ENCODE measurements at places on chromosomes 7 and 10.

GRCh38 chr10:54402576-54402975 lies 398.5 kb downstream of the PCDH15 start:
- DNase-seq = no peak

DNA sequence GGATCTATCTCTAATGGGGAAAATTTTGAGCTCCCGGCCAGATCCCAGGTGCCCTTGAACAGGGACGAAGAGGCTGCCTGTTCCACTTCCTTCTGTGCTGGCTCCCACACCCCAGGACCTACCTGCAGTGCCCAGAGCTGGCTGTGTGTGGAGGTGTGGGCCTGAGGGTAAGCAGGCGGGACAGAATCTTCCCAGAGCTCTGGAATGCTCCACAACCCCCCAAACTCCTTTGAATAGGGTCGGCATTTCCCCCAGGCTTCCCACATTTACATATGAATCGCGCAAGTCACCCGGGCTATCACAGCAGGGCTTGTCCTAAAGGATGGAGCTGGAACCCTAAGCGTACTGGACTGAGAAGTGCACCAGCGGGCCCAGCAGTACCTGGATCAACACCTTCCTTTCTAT lies 95.9 kb downstream of the DNMBP start:
- no peak for DNase-seq

- no peak for DNase-seq
These were observed 168.3 kb downstream of the HERPUD2 start for GRCh38 chr7:35526645-35527044.

DNA sequence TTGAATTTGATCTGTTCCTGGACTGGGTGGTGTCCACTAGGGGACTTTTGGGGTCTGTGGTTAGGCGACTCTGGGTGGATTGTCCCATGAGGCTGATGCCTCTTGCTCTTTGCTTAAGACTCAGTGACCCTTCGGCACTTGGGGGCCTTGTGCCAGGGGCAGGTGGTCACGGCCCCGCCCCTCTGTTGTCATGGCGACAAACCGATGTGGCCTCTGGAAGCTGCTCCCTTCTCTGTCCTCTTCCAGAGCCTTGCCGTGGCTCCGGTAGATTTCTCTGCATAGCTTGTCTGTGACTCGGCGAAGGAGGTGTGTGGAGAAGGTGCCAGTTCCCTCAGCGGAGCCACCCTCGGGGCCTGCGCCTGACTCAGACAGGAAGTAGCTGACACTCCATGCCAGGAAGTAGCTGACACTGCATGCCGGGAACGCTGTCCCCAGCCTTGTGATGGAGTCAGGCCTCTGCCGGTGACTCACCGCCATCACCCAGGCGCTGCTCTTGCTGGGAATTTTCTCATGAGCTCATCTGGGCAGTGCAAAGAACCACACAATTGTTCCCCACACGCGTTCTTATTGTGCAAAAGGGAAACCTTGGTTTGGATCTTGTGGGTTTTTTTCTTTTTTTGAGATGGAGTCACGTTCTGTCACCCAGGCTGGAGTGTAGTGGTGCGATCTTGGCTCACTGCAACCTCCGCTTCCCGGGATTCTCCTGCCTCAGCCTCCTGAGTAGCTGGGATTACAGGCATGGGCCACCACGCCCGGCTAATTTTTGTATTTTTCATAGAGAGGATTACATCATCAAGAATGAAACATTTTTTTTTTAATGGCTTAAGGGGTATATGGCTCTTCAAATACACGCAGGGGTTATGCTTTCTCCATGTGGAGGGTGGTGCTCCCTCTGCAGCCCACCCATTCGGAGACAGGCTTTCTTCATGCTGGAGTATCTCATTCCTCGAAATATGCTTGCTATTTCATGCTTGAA lies 72.6 kb downstream of the PFKFB3 start:
- no peak for DNase-seq

- DNase-seq = no peak
These were observed 14.5 kb upstream of the ZNF862 start for GRCh38 chr7:149823631-149824199.

DNA sequence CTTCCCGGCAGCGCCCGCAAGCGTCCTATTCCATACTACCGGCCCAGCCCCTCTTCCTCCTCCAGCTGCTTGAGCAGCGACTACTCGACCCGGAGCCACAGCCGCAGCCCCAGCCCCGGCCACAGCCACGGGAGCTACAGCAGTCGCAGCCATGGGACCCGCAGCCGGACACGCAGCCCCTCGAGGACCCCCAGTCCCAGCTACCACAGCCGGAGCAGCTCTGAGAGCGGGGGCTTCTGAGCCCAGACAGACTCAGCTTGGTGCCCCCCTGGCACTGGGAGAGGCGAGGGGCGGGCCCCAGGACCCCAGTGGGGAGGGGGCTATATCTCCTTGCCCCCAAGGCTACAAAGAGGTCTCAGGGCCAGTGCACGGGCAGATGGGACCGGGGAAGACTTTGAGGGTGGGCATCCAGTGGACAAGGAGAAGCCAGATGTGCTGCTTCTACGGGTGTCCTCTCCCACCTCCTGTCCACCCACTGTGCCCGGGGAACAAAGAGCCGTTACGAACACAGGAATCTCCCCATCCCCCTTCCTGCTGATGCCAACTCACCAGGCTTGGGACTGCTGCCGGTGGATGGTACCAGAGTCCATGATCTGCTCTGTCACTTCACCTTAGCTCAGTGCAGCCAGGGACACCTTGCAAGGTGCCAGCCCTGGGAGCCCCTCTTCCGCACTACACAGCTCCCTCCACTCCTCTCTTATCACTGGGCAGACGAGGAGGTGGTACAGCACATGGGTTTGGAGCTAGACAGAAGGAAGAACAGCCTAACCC lies 16.7 kb upstream of the HSPB1 start:
- DNase-seq = no peak

DNA sequence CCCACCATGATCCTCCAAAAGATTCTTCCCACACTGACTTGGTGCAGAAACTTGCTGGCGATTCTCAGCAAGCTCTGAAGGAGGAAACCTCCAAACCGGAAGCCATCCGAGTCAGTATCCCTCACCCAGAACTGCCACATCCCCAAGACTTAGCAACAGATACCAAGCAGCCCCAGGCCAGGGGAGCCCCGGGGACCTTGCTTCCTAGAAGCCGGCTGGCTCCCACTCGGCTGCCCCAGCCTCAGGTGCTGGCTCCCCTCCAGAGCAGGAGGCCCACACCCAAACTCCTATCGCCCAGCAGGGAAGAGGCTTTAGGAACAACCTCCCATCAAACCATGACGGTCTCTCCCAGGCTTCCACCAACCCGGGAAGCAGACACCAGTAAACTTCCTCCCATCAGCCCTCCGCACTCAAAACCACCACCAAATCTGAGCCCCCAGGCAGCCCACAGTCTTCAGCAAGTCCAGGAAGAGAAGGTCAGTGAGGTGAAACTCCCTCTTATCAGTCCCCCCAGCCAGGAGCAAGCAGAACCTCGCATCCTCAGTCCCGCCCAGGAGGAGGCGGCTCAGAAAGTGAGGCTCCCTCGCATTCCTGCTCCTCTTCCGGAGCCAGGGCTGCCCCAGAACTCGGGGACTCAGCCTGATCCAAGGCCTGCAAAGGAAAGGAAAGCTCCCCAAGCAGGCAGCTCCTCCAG lies 82.3 kb downstream of the LRGUK start:
- DNase-seq = no peak

- DNase-seq = no peak
These were observed 74.2 kb downstream of the JAZF1 start for GRCh38 chr7:28106321-28106829.

Data from D721Med (cell line).